D341Med (cell line): ENCODE measurements at places on chromosomes 6 and 20.
A peak's percentile ranks its signal among the peaks of the same experiment; 100 is the strongest.

- no peak for DNase-seq
Observed at GRCh38 chr20:2596673-2597279, 55.7 kb upstream of the NOP56 start.

- peak; percentile 57 for DNase-seq
Observed at GRCh38 chr6:85323435-85324040, 126.3 kb upstream of the NT5E start.

DNA sequence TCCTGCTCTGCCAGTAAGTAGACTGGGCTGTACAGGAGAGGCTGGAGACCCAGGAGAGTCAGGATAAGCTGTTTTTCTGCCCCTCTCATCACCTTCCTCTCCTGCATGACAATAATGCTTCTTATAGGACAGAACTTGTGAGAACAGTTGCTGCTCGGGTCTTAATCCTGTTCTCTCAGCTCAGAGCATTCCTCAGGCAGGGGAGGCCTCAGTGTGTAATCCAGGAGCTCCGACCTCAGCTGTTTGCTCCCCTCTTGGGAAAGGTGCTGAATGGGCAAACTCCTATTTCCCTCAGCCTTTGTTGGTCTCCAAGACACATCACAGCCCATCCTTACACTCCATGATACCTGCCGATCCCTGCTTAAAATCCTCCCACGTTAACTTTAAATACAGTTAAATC lies 134.9 kb upstream of the LRFN2 start:
- no peak for DNase-seq

DNA sequence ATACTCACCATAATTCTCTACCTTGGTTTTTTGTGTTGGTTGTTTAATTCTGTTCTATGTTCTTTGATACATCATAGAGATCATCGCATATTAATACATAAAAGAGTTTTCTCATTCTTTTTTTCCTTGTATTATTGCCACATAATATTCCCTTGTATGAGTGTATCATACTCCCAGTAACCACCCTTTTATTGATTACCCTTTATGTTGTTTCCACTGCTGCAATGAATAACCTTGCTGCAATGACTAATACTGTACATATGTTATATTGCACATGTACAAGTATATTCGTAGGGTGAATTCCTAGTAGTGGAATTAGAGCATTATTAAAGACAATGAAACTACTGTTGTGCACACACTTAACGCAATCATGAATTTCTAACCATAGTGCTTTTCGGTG lies 9.1 kb upstream of the SF3B5 start:
- DNase-seq: no peak

GRCh38 chr6:52571099-52571755 lies 5.6 kb downstream of the TRAM2 start:
- no peak for DNase-seq

GRCh38 chr6:50112981-50113857 lies 63.5 kb upstream of the DEFB112 start:
- no peak for DNase-seq

DNA sequence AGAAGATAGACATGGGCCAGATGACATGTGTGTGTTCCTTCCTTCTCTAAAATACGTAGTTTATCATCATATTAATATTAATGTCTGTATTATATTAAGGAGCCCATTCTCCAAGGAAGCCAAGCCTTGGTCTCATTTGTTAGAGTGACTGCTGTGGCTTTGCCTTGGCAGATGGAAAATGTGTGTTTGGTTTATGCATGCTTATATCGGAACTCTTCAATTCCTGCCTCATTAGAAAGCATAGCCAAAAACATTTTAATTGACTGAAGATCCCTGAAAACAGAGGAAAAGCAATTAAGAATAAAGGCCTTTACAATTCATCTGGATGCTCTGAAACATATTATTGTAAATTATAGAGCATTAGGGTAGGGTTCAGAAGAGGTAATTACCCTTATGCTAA lies 106.4 kb downstream of the COL9A1 start:
- no peak for DNase-seq

- DNase-seq: peak; percentile 38
Observed at GRCh38 chr6:9140172-9140571, 704.8 kb upstream of the SLC35B3 start.

- DNase-seq: no peak
Observed at GRCh38 chr6:32167761-32168262, 3.4 kb downstream of the EGFL8 start.

DNA sequence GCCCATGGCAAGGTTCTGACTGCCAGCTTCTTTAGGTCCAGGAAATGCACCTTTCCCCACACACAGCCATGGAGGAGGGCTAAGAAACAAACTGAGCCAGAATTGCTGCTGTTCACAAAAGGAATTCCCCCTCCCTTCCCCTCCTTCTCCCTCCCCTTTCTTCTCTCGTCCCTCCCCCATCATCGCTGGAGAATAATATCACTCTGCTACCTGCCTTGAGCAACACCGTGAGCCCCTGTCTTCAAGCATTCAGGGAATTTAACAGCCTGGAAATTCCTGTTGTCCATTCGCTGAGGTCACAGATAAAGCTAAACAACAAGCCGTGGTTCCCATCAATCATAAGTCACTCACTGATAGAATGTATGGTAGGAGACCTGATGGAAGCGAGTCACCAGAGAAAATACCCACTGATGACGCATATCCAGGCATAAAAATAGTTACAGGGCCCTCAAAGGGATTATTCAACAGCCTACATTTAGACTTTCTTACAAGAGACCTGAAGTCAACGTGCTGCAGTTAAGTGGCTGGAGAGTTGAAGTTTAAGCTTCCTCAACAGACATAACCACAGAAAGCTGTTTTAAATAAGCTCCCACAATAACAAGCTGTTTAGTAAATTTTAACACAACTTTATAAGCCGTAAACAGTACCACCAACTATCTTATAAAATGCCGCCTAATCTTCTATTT lies 59.7 kb downstream of the HIVEP2 start:
- no peak for DNase-seq

DNA sequence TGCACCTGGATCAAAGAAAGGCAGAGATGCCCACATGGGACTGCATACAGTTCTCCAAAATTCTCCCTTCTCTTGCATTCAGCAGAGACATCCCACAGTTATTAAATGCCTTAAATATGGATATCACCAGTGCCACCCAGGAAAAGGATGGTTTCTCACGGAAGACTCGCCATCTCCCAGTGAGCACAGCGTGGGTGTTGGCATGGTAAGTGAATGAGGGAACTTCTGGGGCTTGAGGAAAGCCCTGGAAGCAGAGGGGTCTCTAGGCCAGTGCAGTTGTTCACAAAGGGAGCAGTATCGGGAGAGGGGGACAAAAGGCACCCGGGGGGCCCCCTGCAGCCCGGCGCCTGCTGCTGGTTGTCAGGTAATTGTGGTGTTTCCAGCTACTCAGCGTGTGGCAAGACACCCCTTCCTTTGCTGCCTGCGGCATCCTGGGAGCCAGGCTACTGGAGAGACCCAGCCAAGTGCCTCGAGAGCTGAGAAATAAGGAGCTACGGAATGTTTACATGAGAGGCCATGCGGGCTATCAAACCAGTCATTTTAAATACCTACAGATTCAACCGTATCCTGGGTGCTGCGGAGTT lies 125.4 kb downstream of the PXDC1 start:
- no peak for DNase-seq

DNA sequence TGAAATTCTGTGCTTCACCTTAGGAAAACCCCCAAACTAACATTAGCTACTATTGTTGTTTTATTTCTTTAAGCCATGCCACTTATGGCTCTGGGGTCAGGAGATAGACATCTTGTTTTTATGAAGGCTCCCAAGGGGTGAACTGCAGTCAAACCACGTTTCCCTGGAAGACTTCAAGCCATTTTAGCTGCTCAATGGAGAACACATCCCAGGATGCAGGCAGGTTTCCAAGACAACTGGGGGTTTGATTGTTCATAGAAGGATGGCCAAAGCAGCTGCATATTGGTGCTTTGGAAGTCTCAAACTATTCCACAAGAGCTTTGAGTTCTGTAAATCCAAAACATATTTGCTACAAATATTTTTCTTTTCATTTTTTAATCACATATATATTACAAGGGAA lies 818.0 kb downstream of the MAFB start:
- no peak for DNase-seq

DNA sequence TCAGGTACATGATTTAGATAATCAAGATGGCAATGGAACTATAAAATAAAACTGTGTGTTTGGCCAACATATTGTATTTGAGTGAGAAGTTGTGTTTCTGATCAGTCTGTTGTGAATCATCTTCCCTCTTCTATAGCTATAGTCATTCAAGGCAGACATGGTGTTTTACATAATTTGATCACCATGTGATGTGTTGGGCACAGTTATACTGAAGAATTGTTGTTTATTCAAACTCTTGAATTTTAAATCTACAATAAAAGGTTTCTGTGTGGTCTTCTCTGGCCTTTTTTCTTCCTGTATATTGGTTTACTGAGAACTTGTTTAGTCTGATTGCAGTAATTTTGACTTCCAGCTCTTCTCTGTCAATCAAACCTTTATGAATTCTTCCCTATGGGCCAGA lies 4.4 kb downstream of the RNF182 start:
- no peak for DNase-seq

GRCh38 chr20:38179846-38180245 lies 14.8 kb upstream of the TGM2 start:
- DNase-seq: no peak

- no peak for DNase-seq
Observed at GRCh38 chr20:45218124-45218523, 3.0 kb upstream of the SEMG2 start.

GRCh38 chr6:143185288-143185687 lies 124.6 kb downstream of the AIG1 start:
- DNase-seq: no peak

DNA sequence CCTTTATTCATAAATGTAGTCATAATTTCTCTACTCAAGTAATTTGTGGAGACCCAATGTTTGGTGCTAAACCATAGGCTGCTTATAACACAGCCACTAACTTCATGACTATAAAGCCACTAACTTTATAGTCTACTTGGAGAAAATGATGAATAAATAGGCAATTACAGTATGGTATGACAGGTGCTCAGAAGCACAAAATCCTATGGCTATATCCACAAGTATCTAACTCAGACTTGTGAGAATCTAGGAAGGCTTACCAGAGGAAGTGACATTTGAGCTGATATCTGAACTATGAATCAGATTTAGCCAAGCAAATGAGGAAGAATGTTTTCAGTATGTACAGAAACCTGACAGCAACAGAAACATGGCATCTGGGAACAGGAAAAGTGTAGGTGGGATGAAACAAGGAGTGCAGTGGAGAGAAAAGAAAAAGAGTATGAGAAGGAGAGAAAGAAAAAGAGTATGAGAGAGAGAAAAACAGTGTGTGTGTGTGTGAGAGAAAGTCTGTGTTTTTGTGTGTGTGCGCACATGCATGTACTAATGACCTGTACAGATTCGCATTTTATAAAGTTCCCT lies 59.9 kb downstream of the REV3L start:
- DNase-seq: no peak

DNA sequence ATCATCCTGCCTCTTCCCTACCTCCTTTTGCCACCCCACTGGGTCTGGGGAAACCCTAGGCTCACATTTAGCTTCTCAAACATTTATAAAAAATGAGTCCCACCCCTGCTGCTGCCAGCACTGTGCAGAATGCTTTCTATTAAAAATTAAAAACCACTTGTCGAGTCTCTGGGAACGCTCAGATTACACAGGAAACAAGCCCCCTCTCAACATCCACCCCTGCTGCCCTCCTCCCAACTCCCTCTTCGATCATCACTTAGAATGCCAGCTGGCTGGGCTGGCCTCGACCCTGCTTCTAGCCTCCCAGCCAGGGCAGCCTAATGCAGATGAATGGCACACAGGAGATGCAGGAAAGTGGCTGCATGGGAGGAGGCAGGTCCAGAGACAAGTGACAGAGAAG lies 75.8 kb downstream of the CDH22 start:
- DNase-seq: no peak

DNA sequence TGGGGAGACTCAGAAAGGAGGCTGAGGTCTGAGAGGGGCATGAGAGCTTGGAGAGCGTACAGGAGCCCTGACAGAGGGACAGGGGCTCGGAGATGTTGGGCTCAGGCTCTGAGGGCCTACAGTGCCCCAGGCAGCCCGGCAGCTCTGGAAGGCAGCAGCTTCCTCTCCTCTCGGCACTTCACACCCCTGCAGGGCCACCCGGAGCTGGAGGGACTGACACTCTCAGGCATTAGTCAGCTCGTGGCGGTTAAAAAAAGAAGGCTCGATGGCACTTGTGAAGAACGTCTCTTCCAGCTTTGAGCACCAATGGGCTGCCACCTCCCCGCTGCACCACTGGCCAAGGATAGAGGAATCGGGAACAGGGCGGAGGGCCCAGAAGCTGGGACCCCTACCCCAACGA lies 62.6 kb upstream of the SIRPA start:
- no peak for DNase-seq

GRCh38 chr20:50821994-50822393 lies 27.1 kb downstream of the BCAS4 start:
- no peak for DNase-seq

DNA sequence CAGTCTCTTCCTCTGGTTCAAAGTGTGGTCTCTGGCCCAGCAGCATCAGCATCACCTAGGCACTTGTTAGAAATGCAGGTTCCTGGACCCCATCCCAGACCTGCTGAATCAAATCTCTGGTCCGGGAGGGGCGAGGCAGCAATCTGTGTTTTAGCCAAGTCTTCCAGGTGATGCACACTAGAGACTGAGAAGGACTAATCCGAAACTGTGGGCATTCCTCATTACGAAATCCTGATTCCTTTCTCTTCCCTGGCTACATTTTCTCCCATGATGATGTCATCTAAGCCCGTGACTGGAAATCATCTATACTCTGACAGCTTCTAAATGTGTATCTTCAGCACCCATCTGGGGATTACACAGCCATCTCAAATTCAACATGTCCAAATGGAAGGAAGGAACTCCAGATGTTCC lies 39.7 kb upstream of the PRND start:
- DNase-seq: no peak

- DNase-seq: no peak
Observed at GRCh38 chr20:40630099-40630498, 58.9 kb downstream of the MAFB start.

- DNase-seq: no peak
Observed at GRCh38 chr6:77502981-77503380, 39.7 kb upstream of the HTR1B start.

- DNase-seq: no peak
Observed at GRCh38 chr20:42549496-42549895, 640.2 kb downstream of the PTPRT start.

DNA sequence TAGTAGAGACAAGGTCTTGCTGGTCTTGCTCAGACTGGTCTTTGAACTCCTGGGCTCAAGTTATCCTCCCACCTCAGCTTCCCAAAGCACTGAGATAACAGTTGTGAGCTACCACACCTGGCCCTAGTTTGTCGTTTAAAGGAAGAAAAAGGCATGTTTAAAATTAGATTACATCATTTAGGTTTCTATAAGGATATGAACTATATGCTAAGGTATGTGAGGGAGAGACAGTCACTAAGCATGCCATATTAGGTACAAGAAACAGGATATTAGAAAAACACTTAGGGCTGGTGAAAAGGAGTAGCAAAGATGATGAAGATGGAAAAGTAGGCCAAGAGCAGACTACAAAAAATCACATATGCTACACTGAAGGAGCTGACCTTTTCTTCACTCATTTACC lies 106.4 kb downstream of the ASCC3 start:
- no peak for DNase-seq

GRCh38 chr20:10554285-10554684 lies 119.2 kb downstream of the SLX4IP start:
- DNase-seq: no peak
